ENCODE measurements at places on chromosomes 6 and 20. TPM values are rescaled to one million over a fixed set of nuclear protein-coding genes. Genes with fewer than 3 reads are reported as not detected.

Gene GMPR
- total RNA-seq, result not detected

Gene HMGN4
- 165 TPM for total RNA-seq

GRCh38 chr20:50344232-50345071 lies 153.8 kb downstream of the CEBPB start:
- DNase-seq, result no peak

DNA sequence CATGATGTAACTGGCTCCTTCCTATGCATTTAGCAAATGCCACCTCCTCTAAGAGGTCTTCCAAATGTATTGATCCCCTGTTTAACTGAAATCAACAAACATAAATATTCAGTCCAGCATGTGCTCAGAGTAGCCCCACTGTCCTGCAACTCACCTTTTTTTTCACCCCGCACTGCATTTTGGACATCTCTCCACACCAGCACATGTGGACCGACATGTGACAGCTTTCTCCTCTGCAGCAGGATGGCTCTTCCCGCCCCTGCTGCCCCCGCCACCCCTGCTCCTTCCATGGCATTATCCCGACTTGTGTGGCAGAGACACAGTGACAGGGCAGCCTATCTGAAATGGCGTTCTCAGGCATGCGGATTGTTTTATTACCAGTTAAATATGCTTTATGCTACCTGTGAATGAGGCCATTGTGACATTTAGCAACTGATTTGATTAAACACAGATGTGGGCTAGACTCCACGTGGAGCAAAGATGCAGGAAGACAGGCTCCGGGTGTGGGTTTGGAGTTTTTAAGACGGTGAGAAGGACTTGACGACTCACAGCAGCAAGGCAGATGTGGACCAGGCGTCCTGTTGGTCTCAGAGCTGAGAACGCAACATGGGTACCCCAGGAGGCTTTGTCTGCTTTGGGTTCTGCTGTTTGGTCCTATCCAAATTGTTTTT lies 161.2 kb downstream of the EYA2 start:
- DNase-seq, result no peak

DNA sequence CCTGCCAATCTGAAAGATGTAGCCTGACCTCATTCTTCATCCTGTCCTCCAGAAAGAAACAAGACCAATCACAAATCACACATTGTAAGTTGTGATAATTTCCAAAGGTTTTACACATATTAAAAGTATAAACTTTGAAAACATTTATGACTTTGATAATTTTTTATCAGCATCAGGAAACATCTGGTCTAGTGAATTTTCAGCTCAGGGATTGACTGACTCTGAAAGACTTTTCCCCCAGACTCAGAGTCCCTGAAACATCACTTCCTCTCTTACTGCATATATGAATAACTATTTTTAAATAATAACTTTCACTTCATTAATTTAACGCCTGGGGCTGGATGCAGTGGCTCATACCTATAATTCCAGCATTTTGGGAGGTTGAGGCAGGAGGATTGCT lies 48.5 kb upstream of the SSTR4 start:
- DNase-seq, result no peak

DNA sequence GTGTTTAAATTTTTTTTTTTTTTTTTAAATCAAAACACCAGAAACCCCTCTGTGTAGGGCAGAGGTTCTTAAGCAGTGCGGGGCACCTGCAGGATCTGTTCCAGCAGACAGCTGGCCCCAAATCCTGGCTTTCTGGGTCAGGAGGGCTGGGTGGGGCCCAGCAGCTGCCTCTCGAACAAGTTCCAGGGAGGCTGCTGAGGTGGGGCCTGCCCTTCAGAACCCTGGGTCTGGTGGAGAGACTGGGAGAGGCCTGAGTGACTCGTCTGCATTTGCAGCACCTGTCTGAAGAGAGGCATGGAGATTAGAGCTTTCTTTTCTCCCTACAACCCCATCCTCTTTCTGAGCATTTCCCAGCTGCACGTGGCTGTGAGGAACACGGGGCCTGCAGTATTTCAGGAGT lies 8.4 kb downstream of the PSMG4 start:
- DNase-seq, result no peak
